ENCODE measurements at places on chromosomes 2 and 18.

DNA sequence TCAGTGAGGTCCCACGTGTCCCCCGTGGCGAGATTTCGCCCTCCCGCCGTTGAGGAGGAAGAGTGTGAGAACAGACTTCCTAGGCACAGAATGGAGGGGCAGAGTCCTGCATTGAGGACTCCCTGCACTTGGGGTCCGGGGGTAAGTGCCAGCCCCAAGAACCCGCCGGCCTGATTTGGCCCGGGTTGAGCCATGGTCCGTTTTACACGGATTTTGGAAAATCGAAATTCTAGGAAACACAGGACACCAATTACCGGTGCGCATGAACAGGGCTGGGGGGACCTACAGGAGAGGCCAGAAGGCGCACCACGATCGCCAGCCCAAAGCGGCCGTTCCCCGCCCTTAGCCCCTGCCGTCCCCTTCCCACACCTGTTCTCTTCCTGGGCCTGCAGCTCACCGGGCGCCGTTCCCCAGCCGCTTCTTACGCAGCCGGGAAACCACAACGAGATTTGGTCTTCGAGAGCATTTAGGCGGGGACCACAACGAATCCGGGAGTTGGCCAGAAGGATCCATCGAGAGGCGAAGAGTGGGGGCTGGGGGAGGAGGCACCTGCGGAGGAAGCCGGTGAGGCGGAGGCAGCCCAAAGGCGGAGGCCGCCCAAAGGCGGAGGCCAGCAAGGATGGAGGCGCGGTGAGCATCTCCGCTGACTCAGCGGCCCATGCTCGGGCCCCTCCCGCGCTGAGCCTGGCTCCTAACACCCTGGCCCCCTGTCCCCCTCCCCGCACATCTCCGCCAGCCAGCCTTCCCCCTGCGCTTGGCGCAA lies 464 bp upstream of the TLX2 start:
- DNase-seq, result no peak

- DNase-seq, result no peak
Observed at GRCh38 chr2:235706506-235706905, 212.7 kb downstream of the AGAP1 start.

GRCh38 chr2:231932985-231933915 lies 7.1 kb upstream of the NPPC start:
- DNase-seq, result no peak

- DNase-seq, result no peak
Observed at GRCh38 chr2:145860083-145860482, 1340.2 kb upstream of the ZEB2 start.

- no peak for DNase-seq
Observed at GRCh38 chr2:216183462-216183861, 74.3 kb downstream of the XRCC5 start.

GRCh38 chr2:78910376-78910775 lies 115.1 kb upstream of the REG3G start:
- no peak for DNase-seq

DNA sequence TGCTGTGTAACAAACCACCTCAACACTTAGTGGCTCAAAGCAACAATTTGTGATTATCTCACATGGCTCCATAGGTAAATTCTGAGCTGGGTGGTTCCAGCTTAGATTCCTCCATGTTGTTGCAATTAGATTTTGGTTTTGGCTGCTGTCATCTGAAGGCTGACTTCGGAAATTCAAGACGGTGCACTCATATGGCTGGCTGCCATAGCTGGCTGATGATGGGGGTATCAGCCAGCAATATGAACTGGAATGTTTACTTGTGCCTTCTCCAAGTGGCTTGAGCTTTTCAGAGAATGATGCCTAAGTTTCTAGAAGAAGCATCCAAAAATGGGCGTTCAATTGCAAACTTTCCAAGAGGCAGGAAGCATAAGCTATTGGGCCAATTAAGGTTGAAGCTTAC lies 213.1 kb downstream of the GCA start:
- no peak for DNase-seq

- no peak for DNase-seq
Observed at GRCh38 chr2:95206096-95206495, 1.2 kb upstream of the ZNF892 start.

GRCh38 chr2:102285368-102285767 lies 26.0 kb upstream of the IL1RL1 start:
- no peak for DNase-seq

- no peak for DNase-seq
Observed at GRCh38 chr18:51266773-51267172, 69.3 kb upstream of the MEX3C start.

DNA sequence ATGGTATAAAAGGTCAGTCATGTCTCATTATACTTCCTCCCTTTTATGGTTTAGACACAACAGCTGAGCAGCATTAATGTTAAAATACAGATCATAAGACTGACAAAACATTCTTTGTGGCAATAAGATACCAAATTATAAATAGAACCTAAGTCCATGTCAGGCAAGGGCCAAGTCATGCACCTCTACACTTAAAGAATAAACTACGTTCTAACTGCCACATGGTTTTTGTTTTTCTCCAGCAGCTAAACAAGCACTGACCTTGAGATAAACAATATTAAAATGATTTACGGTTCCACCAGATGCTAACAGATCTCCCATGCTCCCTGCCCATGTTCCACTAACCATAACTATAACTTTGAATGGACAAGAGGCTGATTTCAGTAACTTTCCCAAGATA lies 368.6 kb upstream of the TFPI start:
- no peak for DNase-seq

GRCh38 chr2:201517094-201517493 lies 65.6 kb downstream of the STRADB start:
- no peak for DNase-seq

GRCh38 chr2:120873958-120874887 lies 138.6 kb downstream of the GLI2 start:
- no peak for DNase-seq

DNA sequence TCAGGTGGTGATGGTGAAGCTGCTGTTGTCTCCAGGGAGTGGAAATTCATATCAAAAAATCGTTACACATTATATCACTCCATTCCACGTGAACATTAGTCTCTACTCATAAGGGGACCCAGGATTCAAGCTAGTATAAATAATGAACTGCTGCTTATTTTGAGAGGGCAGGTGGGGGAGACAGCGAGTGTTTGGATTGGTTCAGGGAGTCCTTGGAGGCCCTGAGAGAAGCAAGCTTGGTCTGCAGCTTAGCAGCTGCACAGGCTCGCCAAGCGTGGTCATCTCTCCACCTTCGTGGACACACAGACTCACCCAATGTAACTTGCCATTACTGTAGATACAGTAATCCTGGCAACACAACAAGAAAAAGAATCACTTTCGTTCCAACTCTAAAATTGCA lies 177.6 kb downstream of the ZNF521 start:
- no peak for DNase-seq

GRCh38 chr2:88172882-88173281 lies 2.7 kb downstream of the THNSL2 start:
- DNase-seq, result no peak

GRCh38 chr2:119599384-119599783 lies 55.1 kb downstream of the CFAP221 start:
- DNase-seq, result peak; percentile 19

DNA sequence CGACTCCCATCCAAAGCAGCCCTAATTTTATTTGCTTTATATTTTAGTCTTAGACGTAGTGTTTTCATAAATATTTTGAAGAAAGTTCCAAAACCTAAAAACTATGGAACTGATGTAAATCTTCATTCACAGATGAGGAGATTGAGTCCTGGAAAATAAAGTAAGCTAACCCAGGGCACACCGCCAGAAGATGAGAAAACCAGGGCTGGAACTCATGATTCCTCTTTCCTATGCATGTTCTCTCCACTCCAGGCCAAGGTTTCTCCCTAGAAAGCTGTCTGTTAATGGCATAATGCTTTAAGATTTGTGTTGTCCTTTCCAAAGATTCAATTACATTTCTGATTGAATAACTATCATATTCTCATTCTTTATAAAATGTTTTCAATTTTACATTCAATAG lies 78.4 kb upstream of the ZC3H15 start:
- no peak for DNase-seq

DNA sequence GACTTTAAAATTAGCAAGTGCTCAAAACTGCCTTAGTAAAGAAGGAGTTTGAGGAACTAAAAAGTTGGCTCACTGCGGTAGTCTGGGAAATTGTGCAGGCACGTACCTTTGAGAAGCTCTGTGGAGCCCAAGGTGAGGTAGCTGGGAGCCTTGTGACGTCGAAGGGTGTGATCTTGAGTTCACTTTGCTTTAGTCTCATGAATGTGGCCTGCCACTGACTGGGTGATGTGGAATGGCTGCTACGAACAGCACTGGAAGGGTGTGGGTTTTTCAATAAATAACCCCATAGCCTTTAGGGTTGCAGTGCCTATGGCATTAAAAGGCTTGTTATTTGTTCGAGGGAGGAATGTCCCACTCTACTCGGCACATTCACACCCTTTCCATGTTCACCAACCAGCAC lies 312.3 kb downstream of the PRKCE start:
- DNase-seq, result no peak
